ENCODE measurements at places on chromosomes 1 and 21.

- DNase-seq = no peak
These were observed 221.8 kb upstream of the JUN start for GRCh38 chr1:59005491-59006288.

DNA sequence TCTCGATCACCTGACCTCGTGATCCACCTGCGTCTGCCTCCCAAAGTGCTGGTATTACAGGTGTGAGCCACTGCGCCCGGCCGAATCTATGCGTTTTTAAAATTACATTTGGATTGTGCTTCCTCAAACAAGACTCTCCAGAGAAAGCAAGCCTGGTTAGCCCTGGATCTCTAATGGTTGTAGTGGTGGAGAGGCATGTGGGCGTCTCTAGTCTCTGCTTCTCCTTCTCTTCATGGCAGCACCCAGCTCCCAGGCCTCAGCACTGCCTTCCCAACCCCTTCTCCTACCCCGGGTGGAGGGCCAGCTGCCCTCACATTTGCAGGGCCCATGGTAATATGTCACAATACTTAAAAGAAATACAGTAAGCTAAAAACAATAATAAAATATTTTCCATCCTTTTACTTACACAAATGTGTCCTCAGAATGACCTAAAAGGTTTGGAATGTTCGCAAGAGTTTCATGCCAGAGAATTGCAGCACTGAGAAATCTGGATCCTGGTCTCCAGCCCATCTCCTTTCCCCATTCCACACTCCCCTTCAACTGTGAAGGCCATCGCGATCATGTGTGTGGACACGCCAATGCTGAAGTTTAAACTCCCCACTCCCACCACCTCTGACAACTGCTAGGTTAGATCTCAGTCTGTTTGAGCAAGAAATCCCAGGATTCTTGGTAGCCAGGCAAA, 7.0 kb downstream of the OR14I1 start:
- DNase-seq = no peak

GRCh38 chr1:235679005-235679404, 29.4 kb upstream of the GNG4 start:
- DNase-seq = no peak

DNA sequence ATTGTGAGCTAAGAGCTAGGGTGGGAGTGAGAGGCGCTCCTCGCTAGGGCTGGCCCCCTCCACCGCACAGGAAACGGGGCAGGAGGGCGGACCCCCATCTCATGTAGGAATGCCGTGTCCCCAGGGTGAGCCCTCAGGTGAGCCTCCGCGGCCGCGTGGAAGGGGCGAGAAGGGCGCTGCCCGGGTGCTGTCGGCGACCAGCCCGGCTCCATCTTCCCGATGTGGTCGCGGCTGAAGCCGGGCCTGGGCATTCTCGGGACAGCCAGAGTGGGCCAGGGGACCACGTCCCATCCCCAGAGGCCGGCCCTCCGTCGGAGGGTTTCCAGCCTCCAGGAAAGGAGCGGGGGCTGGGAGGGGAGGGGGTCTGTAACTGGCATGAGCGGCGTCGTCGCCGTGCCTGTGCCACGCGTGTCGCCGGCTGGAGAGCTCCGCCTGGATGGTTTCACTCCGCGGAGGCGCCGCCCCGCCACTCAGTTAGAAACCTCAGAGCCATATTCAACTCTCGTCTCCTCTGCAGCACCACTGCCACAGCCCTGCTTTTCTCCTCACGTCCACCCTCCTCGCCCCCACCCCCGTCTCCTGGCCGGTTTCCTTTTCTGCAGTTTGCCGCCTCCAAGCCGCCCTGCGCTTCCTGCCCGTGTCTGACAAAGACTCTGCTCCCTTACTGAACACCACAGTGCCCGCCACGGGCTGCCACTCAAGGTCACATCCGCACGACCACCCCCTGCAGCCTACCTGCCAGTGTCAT, at the start of gene TMEM269:
Gene TMEM269 (plus strand): TSS at position 46 of the 748 bp plus-strand sequence. CDS start 4,903 bp downstream, outside the sequence.
- peak; percentile 36 for DNase-seq

DNA sequence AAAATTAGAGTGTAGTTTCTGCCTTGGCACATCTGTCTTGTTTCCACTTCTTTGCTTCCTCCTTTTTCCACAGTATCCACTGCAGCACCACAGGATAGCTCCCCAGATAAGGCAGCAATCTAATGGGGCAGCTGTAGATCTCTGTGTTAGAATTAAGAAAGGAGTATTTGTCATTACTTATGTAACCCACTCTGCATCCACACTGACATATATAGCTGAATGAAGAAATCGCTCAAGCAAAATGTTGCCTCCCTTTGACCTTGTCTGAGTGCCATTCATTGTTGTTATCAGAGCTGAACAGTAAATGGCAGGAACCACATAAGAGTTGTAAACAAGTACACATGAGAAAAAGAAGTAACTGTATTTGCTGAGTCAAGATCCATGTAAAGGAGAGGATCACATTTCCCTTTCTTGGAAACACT, 45.9 kb upstream of the DPH5 start:
- DNase-seq = no peak

GRCh38 chr21:31161157-31161556, 122.9 kb upstream of the KRTAP19-8 start:
- peak; percentile 79 for DNase-seq

DNA sequence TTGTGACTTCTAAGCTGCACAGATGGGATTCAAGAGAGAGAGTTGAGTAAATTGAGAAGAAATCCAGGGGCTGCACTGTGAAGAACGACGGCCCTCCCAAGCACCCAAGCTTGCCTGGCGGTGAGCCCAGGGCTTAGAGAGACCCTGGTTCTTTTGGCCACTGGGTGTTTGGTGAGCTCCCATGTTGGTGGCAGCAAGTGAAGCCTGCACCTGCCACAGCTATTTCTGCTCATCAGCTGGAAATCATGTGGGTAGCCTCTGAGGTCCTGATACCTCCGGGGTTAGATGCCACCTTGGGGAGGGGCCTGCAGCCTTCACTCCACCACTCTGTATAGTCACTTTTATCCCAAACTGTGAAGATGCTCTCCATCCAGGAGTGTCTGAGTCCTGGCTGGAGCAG, 6.2 kb upstream of the BTG2 start:
- DNase-seq = no peak

DNA sequence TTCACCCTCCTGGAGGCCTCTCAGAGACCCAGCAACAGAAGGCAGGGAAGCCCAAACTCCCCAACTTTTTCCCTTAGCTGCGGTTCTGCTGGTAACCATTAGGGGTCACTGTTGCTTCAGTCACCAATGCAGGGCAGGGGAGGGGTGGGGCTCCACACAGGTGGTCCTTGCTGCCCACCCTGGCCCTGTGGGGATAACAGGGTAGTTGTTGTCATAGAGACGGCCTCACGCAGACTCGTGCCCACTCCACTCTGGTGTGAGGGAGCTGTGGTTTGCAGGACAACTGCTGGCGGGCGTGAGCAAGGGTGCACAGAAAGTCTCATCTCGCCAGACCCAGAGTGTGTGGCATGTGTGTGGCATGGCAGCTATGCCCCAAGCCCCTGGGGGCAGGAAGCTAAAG, 19.9 kb downstream of the INSRR start:
- DNase-seq = peak; percentile 64

- no peak for DNase-seq
These were observed 245.8 kb downstream of the PLA2G4A start for GRCh38 chr1:187074445-187075048.

DNA sequence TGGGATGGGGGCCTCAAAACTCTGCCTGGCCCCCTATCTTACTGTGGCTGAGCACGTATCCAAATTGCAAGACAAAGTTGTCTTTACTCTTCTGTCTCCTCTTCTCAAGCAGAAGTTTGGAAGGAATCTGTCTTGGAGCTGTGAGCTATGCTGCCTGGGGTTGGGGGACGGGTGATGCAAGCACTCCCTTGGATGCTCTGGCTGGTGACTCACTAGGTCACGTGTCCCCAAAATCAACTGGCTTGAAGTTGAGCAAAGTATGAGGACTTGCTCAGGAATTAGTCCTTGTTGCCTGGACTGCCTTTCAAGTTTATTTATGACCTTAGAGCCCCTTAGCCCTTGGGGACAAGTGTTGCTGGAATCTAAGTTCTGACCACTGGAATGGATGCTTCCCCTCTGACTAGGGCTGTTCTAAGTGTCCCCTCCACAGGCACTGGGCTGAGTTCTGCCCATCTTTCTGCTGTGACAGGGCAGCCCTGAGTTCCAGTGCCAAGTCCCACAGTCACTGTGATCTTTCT, 269.5 kb downstream of the HHAT start:
- DNase-seq = peak; percentile 88

- DNase-seq = peak; percentile 74
These were observed 3.1 kb upstream of the SHISA4 start for GRCh38 chr1:201885531-201886075.

DNA sequence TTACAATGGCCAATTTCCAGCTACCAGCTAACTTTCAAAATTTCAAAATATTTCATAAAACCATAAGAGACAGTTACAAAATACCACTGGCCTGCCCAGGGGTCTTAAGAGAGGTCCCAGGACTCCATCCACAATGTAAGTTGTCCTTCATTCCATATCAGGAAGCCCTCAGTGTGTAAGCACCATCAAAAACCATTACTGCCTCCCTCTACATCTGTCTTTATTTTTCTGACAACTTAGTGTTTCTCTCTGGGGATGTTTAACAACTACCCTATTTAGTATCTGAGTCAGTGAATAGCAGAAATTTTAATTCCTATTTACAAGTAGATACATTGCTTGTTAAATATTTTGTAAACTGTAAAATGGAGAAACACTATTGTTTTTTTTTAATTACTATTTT, 339.3 kb upstream of the ADAMTS5 start:
- DNase-seq = no peak

DNA sequence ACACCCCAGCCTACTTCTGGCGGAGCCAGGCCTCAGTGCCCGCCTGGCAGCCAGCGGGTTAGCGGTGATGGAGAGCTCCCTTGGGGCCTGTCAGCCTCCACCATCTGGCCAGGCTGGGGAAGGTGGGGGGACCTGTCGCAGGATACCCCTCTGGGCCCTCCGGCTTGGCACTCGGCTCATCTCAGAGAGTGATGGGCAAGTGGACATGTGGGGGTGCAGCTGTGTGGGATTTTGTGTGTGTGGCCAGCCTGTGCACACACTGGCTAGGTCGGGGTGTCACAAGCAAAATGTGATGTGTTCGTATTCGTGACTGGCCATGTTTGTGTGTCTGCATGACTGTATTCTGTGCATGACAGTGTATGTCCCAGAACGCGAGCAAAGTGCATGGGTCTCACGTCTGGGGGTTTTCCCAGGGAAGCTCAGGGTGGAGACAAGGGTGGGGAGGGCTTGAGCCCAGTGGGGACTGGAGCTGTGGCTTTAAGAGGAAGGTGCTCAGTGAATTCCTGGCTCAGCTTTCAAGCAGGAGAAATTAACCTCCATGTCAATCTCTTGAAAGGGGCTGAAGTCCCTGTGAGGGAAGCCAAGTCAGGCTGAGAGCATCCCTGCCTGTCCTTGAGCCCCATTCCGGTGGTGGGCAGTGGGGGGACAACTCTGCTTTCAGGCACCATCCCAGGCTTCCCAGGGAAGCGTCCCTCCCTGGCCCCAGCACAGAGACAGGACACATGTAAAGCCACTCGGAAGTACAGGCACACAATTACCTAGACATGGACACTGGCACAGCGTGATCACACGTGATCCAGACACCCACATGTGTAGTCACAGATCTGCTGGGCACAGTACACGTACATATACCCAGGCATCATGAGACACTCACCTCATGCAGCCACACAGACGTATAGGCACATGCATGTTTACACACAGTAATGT, 21.1 kb upstream of the ADGRB2 start:
- DNase-seq = no peak

DNA sequence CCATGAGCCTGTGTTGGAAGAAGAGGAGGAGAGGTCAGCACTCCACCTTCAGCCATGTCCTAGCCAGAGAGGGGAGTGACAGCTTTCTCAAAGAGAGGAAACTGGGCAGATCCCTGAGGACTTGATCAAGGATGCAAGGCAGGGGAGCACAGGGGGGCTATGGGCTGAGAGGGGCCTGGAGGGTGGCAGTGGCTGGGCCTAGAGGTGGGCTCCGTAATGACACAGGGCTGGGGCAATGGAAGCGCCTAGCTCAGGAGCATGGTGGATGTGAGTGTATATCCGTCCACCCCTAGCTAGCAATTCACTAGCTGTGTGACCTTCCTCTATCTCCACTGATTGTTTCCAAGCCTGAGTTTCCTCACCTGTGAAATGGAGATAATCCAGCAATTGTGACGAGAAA, 32.6 kb downstream of the NEK2 start:
- DNase-seq = no peak

DNA sequence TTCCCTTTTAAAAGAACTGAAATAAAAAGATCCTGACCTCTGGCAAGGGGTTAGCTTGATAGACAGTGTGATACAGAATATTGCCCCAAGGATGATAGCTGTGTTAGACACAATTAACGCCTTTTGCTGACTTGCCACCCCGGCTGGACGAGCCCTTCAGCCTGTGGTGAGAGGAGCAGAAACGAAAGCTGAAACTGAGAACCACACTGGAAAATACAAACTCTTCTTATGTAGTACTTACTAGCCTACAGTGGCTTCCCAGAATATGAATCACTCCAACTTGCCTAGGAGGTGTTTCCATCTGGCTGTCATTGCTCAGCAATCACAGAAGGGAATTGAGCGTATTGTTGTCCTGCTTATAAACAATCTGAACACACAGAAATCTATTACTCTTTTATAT, 22.9 kb downstream of the SAMSN1 start:
- no peak for DNase-seq

- peak; percentile 18 for DNase-seq
These were observed 84.9 kb downstream of the SIM2 start for GRCh38 chr21:36783612-36784374.

Measured in AG08395 (cell line).